Stimulated activated CD8-positive, alpha-beta memory T cell treated with anti-CD3 and anti-CD28 coated beads, Interleukin-7, amount 100 ng/mL, for 1 hour (primary cell): ENCODE measurements at places on chromosomes 4 and X.

GRCh38 chr4:43394976-43395375 is 502.5 kb downstream of the GRXCR1 start:
- DNase-seq = no peak

- no peak for DNase-seq
These were observed 78.1 kb upstream of the PAGE3 start for GRCh38 chrX:55342533-55343501.

DNA sequence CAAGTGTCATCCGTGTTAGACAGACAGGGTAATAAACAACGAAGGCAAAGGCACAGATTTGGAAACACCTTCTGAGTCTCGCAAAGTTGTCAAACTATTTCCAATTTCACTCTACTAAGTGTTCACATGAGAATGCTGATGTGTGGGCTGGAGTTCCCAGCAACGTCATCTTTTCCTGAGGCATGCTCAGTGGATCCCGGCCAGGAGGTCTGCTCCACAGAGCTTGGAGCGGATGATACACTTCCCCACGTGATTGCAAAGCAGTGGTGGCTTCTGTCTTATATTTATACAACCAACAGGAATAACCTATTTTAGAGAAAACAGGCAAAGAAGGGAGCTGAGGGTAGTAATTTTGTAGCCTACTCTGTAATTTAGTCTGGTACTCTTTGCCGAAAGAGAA is 40.1 kb upstream of the PDK3 start:
- no peak for DNase-seq

GRCh38 chr4:107292979-107293378 is 256.9 kb upstream of the DKK2 start:
- DNase-seq = no peak

GRCh38 chr4:100576570-100576969 is 58.7 kb upstream of the EMCN start:
- DNase-seq = no peak

DNA sequence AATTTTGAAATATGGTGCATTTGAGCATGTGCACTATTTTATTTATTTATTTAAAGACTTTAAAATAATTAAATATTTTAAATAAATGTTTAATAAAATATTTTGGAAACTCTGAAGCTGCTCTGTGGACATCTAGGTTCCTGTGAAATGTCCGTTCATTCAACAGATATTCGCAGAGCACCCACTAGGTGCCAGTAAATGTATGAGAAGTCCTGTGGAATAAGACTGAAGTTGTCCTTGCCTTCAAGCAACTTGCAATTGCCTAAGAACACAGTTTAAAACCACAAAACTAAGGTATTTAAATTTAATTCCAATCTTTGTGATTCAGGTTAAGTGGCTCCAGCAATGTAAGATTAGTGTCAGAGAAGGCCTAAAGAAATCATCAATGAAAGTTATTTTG is 306.7 kb downstream of the GBA3 start:
- no peak for DNase-seq

DNA sequence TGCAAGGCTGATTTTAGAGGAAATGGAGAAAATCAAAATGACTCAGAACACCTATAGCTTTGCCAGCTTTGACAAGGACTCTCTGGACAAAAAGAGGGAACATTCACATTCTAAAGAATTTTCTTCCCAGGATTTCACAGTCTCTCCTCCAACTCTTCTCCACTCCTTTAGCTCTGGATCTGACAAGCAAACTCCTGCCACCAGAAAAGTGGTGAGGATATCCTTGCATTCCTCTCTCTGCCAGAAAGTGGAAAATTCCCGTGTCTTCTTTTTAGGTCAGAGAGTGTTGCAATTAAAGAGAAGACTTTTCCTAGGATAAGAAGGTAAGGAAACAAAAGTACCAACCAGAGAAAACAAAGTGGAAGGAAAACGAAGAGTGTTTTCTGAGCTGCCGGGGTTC is 16.1 kb upstream of the PDGFRA start:
- DNase-seq = no peak

GRCh38 chr4:39032218-39033085 is at the start of gene TMEM156:
Gene TMEM156, minus strand, starts transcription at chr4:39032409. Its CDS starts 96 bp downstream, at chr4:39032313.
- DNase-seq = no peak
